GM19239 (cell line): ENCODE measurements at places on chromosomes 2 and 18.

- no peak for DNase-seq
These were observed 2129.4 kb upstream of the PIK3C3 start for GRCh38 chr18:39825485-39826150.

DNA sequence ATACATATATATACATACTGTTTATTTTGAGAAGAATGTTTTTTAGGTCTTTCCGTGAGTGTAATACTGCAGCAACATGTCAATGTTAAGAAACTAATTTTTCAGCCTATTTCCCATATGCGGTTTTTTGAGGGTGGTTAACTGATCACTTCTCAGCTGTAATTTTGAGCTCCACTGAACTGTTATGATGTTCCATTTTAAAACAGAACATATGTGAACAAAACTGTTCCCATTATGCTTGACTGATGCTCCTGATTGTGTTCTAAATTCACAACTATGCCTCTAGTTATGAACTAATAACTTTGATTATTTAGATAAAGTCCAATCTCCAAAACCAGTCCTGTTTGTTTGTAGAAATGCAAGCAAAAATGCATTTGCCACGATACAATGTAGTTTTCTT lies 511.2 kb upstream of the FSIP2 start:
- no peak for DNase-seq

GRCh38 chr2:239278941-239279365 lies 121.9 kb downstream of the HDAC4 start:
- no peak for DNase-seq

DNA sequence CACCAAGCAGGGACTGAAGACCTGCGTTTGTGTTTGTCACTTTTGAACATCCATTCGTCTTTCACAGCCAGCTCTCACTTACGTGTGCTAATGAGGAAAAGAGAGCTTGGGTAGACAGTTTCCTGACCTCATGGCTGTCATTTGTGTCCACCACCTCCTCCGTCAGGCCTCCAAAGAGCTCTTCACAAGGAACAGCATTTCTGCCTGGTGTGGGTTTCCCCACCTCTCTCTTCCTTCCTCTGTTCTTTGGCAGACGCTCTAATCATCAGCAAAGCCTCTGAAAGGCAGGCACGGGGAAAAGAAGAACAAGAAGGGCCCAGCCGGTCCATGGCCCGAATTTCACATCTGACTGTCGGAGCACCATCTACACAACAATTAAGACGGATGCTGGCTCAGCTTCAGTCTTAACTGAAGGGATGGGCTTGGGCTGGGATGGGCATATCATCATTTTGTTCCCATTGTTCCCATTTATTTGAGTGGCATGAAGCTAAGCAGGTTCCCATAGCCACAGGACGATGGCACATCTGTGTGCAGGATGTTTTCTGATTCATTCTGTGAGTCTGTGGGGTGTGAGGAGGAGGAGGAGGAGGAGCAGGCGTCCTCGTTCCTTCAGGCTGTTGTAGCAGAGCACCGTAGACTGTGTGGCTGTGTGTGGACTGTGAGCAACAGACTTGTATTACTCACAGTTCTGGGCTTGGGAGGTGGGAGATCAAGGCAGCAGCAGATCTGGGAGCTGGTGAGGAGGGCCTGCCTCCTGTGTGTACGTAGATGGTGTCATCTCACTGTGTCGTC lies 66.4 kb downstream of the TSHZ1 start:
- DNase-seq, result no peak

DNA sequence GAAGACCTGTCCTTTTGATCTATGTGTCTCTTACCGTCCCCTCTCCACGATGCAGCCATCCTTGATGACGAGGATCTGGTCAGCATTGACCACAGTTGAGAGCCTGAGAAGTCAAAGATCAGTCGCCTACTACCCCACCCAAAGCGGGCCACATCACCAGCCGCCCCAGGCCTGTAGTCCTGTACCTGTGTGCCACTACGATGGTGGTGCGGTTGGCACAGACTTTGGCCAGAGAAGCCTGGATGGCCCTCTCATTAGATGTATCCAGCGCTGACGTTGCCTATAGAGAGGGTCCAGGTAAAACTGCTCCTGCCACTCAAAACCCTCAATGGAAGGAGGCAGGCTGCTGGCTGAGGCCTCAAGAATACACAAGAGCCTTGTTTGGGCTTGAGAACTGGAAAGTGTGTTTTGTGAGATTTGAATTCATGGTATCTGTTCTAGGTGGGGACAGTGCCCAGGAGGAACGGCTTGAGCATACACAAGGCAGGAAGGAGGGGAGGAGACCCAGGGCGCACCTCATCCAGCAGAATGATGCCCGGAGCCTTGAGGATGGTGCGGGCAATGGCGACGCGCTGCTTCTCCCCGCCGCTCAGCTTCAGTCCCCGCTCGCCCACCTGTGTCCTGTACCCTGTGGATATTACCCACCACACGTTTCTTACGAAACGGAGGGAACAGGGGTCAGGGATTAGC lies 3.8 kb downstream of the ZFAND2B start:
- DNase-seq, result no peak

DNA sequence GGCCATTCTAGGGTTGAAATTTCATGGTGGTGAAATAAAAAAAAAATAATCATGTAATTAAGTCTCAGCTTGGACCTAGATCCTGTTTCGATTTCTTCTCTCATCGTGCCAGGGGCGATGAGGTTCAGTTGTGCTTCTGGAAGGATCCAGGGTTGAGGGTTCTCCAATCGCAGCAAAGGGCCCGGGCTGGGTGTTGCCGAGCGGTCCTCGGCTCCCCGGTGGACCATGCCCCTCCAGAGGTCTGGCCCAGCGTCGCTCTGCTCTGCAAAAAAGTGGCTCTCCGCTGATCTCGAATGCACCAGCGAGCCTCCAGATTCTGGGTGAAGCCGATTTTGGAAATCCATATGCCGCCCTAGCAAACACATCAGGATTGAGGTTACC lies 39.0 kb downstream of the EN1 start:
- DNase-seq, result no peak

- no peak for DNase-seq
These were observed 150.8 kb upstream of the SPATS2L start for GRCh38 chr2:200155652-200156051.

- DNase-seq, result no peak
These were observed 59.2 kb downstream of the PARD6G start for GRCh38 chr18:80187956-80188642.

GRCh38 chr18:33583901-33584300 lies 5.9 kb downstream of the ASXL3 start:
- no peak for DNase-seq

DNA sequence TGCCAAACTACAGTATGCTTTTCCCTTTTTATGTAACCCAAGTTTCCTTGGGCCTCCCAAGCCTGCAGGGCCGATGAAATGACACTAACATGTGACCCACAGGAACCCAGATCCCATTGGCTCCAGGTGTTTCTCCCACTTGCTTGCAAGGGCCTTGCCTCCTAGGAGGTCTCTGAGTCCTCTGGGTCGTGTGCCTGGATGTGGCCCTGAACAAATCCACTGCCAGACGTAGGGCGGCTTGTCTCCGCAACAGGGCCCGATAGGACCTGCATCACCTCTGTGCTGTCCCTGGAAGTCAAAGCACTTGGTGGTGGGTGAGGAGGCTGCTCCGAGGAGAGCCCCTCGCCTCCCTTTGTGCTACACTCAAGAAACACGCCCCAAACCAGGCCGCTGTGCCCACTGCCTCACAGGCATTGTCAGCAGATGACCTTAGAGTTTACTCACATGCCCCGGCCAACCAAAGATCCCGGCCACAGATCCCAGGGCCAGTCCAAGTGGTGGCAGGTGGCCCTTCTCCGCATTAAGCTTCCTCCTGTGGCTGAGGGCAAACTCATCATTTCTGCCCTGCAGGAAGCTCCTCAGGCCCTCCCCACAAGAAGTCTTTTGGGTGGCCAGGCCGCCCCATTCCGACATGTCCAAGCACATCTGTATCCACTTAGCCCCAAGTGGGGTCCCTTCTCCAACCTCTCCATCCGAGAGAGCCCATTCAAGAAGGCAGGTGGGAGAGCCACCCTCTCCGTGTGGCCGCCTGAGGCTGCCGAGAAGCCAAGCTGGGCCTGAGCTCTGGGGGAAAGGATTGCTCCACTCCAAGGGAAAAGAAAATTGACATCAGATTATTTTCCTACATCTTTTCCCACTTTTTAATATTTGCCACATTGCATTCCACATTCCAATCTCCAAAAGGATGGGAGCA lies 76.7 kb downstream of the GFPT1 start:
- DNase-seq, result no peak

- DNase-seq, result no peak
These were observed 60.3 kb downstream of the CACNB4 start for GRCh38 chr2:152038441-152038958.

DNA sequence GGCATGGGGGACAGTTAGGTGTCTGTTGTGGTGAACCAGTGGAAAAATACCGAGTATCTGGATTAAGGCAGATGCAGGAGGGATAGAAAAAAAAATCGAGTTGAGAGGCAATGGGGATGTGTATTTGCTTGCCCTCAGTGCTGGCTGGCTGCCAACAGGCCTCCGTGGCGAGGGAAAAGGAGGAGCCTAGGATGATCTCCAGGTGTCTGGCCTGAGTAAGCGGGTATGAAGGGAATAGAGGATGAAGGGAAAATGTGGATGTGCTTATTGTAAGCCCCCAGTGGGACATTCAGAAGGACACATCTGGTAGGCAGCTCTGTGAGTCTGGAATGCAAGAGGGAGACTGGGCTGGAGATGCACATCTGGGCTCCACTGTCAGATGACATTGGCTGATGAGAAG lies 22.8 kb downstream of the KCNS3 start:
- DNase-seq, result no peak
